ENCODE measurements at places on chromosomes 2 and 18.

GRCh38 chr2:105371810-105372209, 27.0 kb downstream of the FHL2 start:
- no peak for DNase-seq

GRCh38 chr2:75289771-75290170, 90.5 kb upstream of the TACR1 start:
- no peak for DNase-seq

- no peak for DNase-seq
Measured at GRCh38 chr2:240123821-240124650, 12.1 kb downstream of the COPS9 start.

GRCh38 chr2:98835831-98836385, 100.1 kb downstream of the CRACDL start:
- no peak for DNase-seq

DNA sequence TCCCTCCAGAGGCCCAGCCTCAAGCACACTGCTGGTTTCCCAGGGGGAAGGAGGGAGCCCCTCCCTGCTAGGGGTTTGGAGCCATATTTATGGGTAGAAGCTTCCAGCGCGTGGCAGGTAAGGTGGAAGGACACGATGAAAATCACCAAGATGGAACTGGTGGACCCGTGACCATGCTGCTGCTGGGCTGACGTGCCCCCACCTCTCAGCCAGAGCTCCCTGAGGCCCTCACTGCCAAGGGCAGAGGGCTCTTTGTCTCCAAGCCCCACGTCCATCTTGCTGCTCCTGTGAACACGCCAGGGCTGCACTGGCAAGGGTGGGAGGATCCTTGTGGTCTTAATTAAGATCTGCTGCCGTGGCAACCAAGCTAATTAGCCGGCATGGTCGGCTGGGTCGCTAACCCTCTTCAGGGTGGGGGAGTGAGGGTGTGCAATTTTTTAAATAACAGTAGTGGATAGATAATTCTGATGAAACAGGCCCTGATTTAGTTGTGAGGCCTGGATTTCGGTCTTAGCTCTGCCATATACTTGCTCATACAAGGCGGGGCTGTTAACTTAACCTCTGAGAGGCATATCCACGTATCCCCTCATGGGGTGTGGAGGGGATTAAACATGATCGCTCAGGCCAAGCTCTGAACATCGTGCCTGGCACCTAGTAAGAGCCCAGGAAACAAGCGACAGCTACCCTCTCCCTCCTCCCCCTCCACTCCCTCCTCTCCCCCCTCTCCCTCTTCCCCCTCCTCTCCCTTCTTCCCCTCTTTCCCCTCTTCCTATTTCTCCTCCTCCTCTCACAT, 232.8 kb downstream of the CELF4 start:
- DNase-seq = no peak
